ENCODE measurements at places on chromosomes 13 and 19. TPM values are rescaled to one million over a fixed set of nuclear protein-coding genes. Genes with fewer than 3 reads are reported as not detected.
A peak's percentile ranks its signal among the peaks of the same experiment; 100 is the strongest.

DNA sequence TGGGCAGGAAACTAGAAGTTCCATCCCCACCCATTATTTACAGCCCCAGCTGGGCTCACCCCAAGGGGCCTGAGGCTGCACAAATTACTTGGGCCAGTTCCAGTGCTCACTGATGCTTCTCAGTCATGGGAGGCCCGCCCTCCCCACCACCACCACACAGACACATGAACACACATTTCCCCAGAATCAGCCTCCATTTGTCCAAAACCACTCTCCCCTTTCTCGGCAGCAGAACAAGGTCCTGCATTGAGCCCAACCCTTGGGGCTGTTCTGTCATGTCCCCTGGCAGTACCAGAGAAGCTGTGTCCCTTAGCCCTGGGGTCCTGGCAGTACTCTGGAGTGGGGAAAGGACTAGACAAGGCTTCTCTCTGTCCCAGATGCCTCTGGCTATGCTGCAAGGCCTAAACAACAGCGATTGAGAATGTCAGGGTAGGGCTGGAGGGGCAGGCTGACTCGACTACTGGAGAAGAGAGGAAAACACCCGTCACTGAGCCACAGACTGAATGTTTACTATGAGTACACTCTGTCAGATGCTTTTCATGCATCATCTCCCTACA, 21.8 kb downstream of the SAMD4B start:
- no peak for DNase-seq

GRCh38 chr13:40798380-40798779, 9.0 kb downstream of the SLC25A15 start:
- DNase-seq, result no peak

DNA sequence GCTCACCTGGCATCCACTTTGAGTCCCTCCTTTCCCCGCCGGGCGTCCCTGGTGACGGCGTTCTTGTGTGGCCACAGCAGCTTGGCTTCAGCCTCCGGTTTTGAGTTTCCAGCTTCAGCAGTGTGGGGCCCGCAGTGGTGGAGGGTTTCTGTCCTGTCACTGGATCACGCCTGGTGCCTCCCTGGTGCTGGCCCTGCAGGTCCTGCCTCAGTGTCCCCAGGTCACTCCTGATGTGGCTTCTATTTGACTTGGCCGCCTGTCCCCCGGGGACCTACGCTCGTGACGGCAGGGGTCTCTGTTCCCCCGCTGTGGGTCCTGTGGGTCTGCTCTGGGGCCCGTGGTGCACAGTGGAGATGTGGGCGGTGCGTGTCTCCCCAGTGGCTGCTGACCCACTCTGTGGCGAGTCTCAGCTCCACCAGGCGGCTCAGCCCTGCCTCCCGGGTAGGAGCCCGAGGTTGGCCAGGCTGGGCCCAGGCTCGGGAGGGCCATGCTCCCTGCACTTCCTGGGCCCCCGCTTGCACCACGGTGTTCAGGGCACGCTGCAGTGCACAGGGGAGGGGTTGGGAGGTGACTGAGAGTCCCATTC, 1.9 kb downstream of the ATP4B start:
- DNase-seq, result no peak

- DNase-seq, result no peak
Measured at GRCh38 chr19:3061182-3062161, 823 bp downstream of the TLE5 start.

- no peak for DNase-seq
Measured at GRCh38 chr13:51924756-51925544, 63.2 kb downstream of the CCDC70 start.

GRCh38 chr13:47426126-47426849, 529.4 kb upstream of the HTR2A start:
- DNase-seq, result no peak

GRCh38 chr13:43390619-43391018, 367.2 kb downstream of the DNAJC15 start:
- no peak for DNase-seq

DNA sequence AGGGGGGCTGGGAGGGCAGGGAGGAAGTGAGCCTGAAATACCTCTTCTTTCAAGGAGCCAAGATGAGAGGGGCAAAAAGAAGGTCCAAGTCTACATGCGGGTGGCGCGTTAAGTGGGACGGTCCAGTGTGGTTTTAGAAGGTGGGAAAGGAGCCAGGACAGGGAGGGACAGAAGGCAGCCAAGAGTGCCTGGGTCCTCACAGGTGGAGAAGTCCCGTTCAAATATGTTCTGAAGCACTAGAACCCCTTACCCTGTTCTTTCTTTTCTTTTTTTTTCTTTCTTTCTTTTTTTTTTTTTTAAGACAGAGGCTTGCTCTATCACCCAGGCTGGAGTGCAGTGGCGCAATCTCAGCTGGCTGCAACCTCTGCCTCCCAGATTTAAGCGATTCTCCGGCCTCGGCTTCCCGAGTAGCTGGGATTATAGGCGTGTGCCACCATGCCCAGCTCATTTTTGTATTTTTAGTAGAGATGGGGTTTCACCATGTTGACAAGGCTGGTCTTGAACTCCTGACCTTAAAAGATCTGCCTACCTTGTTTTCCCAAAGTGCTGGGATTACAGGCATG, 7.4 kb downstream of the CAMSAP3 start:
- no peak for DNase-seq

DNA sequence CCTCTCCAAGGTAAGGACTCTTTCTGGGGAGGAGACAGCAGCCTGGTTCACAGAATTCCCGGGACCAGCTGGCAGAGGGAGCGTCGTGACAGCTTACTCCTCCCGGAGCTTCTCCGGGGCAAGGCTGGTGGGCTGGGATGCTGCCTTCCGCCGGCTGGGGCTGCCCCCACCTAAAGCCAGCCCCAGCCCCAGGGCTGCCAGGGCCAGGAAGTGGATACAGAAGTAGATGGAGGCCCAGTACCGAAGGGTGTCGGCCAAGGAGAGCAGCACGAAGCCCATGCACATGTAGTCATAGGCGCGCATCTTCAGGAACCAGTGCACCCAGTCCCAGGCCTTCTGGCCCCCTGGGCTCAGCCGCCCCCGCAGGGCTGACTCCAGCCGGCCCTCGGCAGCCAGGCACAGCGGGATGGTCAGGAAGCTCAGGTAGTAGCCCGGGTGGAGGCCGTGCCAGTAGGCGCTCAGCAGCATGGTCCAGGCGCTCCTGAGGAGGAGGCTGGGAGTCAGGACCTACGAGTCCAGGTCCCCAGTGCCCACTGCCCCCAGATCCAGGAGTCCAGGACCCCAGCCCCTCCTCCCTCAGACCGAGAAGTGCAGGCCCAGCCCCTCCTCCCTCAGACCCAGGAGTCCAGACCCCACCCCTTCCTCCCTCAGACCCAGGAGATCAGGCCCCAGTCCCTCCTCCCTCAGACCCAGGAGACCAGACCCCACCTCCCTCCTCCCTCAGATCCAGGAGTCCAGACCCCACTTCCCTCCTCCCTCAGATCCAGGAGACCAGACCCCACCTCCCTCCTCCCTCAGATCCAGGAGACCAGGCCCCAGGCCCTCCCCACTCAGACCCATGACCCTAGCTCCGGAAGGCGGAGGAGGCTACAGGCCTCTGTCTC, 1.2 kb upstream of the TMC4 start:
- DNase-seq, result peak; percentile 34

DNA sequence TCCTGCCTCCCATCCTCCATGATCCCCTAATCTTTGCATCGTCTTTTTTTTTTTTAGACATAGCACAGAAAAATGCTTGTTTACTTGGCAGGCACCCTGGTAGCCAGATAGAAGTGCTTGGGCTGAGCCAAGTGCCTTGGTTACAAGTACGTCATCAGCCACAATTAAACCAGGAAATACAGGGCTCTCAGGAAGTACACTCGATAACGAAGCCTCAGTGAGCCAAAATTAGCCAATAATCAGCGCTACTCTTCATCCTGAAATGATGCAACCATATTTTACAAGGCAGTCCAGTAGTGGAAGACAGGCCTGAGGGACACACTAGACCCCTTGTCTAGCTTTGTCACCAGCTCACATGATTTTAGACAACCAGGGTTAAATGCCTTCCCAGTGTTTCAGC, 194.0 kb upstream of the NBEA start:
- no peak for DNase-seq

Gene KLK3
- 0.14 TPM for polyA plus RNA-seq

Gene FXYD7
- 43.7 TPM for polyA plus RNA-seq

DNA sequence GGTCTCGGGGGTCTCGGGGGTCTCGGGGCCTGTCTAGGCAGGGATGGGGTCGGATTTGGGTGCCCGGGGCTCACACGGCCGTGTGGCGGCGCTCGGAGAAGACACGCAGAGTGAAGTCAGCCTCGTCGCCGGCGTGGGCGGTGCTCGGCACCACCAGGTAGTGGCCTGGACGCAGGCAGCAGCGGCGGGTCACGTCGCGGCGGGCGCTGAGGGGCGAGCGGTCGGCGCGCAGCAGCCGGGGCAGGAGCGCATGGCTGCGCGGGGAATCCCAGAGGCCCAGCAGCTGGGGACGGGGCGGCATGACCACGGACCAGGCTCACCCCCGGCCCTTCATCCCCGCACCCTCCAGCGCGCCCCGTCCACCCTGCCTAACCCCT, 8.2 kb downstream of the CAPN12 start:
- peak; percentile 58 for DNase-seq

GRCh38 chr13:46012404-46012803, 40.1 kb downstream of the ZC3H13 start:
- no peak for DNase-seq

Gene CEACAM6
- polyA plus RNA-seq, result not detected

GRCh38 chr19:38743394-38744297, 628 bp downstream of the CAPN12 start:
- peak; percentile 18 for DNase-seq

DNA sequence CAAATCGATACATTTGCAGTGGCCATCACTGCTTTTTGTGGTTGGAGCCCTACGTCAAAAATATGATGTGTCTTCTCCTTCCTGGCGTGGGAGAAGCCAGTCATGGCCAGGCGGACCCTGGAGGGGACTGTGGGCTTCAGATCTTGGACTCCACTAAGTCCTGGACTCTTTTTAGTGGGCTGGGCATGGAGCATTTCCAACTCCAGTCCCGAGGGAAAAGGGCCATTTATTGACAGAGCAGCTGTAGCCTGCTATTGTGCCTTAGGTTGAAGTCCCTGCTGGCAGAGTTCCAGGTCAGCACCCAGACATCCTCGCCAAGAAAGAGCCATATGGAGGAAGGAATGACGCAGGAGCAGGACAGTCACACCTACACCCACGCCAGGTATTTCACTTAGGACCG, 179.2 kb upstream of the ZNF507 start:
- DNase-seq, result no peak

Gene GJB6
- not detected for polyA plus RNA-seq

Gene MYO1F
- 5.7 TPM for polyA plus RNA-seq

DNA sequence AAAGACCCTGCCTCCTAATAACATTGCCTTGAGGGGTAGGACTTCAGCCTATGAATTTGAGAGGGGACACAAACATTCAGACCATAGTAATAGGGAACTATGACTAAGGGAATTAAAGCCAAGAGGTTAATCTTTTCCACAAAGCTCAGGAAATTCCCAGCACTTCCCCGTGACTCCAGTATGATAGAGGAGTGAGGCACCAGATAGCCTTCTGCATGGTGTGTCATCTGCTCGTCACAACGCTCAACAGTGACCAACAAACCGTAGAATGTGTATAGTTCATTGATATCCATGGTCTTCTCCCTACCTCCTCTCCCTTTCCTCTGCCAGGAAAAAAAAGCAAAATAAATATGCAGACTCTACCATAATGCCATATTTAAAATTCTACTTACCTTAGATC, 64.4 kb downstream of the B3GLCT start:
- no peak for DNase-seq

GRCh38 chr13:100565286-100565685, 23.3 kb downstream of the GGACT start:
- no peak for DNase-seq

- DNase-seq, result no peak
Measured at GRCh38 chr13:61774903-61775302, 359.3 kb upstream of the PCDH20 start.

Gene ATP8B3
- 1.7 TPM for polyA plus RNA-seq

GRCh38 chr19:3367628-3368440, 1.5 kb downstream of the NFIC start:
- no peak for DNase-seq

DNA sequence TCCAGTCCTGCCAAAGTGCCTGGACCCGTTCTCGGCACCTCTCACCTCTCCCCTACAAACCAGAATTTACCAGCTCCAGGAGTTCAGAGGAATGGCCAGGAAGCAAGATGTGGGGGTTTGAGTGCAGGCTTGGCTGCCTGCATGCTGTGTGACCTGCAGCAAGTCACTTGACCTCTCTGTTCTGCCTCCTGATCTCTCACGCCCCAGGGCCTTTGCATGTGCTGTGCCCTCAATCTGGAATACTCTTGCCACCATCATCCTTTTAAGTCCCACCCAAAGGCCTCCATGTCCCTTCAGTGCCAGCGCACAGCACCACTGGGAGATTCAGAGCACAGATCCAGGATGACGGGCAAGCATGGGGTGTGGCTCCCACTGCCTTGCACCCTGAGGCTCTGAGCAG, 43.4 kb downstream of the MYO9B start:
- DNase-seq, result no peak

- no peak for DNase-seq
Measured at GRCh38 chr13:59527500-59527899, 636.2 kb downstream of the DIAPH3 start.

- DNase-seq, result peak; percentile 100
Measured at GRCh38 chr19:43533546-43534304, 737 bp downstream of the ZNF575 start.

DNA sequence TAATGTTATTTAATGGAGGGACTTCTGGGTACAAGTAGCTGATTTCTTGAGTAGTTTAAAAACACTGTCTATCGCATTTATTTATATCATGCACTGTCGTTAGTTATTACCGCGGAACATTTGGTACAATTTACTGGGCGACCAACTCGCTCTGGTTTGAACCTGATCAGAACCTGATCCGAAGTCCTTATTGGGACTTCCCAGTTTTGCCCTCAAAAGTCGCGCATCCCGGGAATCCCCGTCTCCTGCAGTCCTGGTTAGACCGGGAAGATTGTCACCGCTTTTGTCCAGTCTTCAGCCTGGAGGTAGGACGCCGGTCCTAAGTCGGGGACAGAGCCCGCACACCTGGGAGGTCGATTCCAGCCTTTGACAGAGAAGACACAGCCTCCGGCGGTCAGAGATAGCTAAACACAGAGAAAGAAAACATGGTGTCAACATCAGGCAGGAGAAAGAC, 694 bp downstream of the CLN5 start:
- DNase-seq, result peak; percentile 60

GRCh38 chr13:84651288-84651687, 769.0 kb upstream of the SLITRK1 start:
- no peak for DNase-seq

DNA sequence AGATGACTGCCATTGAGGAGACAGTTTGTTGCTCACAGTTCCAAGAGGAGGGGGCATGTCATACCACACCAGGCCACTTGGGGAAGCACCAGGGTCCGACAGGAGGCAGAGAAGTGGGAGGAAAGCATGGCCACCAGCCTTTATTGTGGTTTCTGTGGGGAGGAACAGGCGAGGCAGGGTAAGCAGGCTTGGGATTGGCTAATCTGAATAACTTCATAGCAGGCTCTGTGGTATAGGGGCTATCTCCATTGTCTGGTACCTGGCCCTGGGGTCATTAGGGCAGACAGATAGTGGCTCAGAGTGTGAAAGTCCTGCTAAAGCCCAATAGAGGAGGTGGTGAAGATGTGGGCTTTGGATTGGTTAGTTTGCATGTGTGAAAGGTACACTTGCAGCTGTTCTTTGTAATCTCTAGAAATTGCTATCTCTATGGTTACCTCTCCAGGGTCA, 35.5 kb downstream of the CBY2 start:
- DNase-seq, result peak; percentile 67

GRCh38 chr13:98454389-98454881, 122.5 kb downstream of the STK24 start:
- DNase-seq, result no peak

Gene ZNF442
- 0.71 TPM for polyA plus RNA-seq

GRCh38 chr13:25501231-25501630, 129.5 kb downstream of the ATP8A2 start:
- no peak for DNase-seq

Gene GPR180
- 3.7 TPM for polyA plus RNA-seq

All from GM23338 (cell line).